ENCODE measurements at places on chromosomes 16 and 17. TPM values are rescaled to one million over a fixed set of nuclear protein-coding genes. Genes with fewer than 3 reads are reported as not detected.

The ACSF2 gene
- 19.1 TPM for total RNA-seq

- peak; percentile 48 for DNase-seq
- H3K36me3 ChIP-seq: peaks cover 14% of the 10 kb centered on the region
- H3K4me3 ChIP-seq: no peak overlapping the region
Observed at GRCh38 chr17:54754560-54754959, 146.1 kb upstream of the TOM1L1 start.

GRCh38 chr16:57615813-57616212 is 12.6 kb upstream of the ADGRG1 start:
- H3K4me3 ChIP-seq: no peak overlapping the region
- no peak overlapping the region for H3K27ac ChIP-seq
- no peaks in the 10 kb centered on the region for H3K36me3 ChIP-seq
- H3K4me1 ChIP-seq: peaks cover 11% of the 10 kb centered on the region
- H3K27me3 ChIP-seq: no peaks in the 10 kb centered on the region

DNA sequence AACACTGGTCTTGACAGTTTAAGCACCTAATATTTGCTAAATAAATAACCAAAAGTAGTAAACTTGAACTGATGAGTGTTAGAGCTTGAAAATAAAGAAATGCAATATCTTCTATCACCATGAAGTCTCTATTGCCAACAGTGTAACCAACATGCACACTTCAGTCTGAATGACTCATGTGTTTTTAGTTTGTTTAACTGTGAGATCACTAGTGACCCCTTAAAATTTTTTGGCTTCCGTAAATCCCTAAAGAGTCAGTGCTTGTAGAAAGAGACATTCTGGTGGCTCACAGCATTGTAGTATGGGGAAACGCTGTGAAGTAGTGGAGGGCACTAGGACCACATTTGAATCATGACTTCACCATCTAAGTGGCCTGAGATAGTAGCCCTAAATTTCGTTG is 341.1 kb downstream of the PMP22 start:
- no peak overlapping the region for H3K27ac ChIP-seq
- peaks cover 13% of the 10 kb centered on the region for H3K36me3 ChIP-seq
- H3K27me3 ChIP-seq: no peaks in the 10 kb centered on the region

GRCh38 chr16:19329932-19330331 is 44.4 kb downstream of the CLEC19A start:
- DNase-seq: no peak
- peaks cover 5% of the 10 kb centered on the region for H3K36me3 ChIP-seq
- no peak overlapping the region for H3K4me3 ChIP-seq
- H3K27me3 ChIP-seq: no peaks in the 10 kb centered on the region
- H3K27ac ChIP-seq: no peak overlapping the region
- peaks cover 4% of the 10 kb centered on the region for H3K4me1 ChIP-seq

DNA sequence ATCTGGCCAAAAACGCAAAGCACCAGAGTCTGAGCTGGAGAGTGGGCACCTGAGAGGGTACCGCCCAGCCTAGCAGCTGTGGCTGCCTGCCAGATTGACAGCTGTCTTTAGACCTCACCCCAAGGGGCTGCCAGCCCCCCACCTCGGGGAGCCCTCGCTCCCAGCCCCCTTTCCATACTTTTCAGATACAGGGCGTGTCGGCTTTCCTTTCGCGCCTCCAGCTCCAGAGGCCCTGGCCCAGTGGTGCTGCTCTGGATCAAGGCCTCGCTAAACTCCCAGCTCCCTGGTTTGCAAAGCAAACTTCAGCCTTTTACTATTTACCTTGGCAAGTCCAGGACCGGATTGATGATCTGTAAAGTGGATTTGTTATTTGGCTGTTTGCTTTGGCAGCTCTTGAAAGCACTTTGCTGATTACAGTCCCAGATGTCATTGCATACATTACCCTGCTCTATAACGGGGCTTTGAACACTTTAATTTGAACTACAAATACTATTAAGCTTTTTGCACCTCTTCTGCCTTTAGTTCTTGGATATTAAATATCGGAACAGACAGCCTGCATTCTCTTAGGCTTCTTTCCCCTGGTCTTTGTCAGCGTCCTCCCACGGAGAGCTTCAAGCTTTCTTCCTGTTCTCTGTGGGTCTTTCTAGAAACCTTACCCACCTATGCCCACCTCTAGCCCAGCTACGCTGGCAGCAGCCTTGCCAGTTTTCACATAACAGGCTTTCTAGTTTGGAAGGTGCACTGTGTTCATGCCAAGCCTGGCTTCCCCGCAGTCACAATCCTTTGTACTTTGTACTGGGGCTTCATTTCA is 63.6 kb upstream of the TBX2 start:
- H3K4me3 ChIP-seq: no peak overlapping the region
- no peaks in the 10 kb centered on the region for H3K36me3 ChIP-seq
- H3K4me1 ChIP-seq: peaks cover 11% of the 10 kb centered on the region
- no peak for DNase-seq
- no peak overlapping the region for H3K27ac ChIP-seq

All from WTC11 (cell line).